ENCODE measurements at places on chromosomes 4 and X.

- no peak for DNase-seq
Observed at GRCh38 chrX:97310373-97310772, 426.7 kb downstream of the RPA4 start.

- no peak for DNase-seq
Observed at GRCh38 chr4:22653752-22654151, 39.0 kb upstream of the GBA3 start.

- DNase-seq, result no peak
Observed at GRCh38 chr4:78695910-78696309, 80.2 kb upstream of the BMP2K start.

DNA sequence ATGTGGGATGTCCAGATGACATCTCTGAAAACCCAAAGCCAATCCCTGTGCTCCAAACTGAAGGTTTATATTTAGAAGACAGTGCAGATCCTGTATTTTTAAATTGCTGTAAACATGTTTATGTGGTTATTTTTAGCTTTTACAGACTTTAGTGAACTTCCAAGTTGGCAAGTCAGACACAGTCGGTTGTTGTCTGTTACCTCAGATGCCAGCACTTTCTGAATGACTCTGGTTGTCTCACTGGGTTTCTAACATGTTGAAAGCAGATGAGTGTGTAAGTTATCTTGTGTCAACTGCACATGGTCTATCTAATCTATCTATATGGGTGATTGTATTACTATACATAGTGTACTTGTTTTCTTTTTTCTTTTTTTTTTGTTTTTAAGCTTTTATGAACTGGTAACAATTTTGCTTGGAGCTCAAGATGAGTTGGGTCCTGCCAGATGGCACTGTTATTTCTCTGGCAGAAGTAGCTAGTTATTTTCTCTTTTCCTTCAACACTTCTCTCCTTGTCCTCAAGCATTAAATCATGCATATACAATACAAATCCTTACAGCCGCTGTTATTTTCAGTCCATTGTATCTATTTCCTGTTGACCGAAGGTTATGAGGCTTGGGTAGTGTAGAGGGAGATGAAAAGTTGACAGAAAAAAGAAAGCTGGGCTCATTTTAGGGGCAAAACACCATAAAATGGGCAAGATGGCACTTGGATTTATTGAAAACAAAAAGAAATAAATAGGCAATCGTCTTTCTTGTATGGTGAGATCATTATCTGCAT, 66.3 kb downstream of the GAB1 start:
- no peak for DNase-seq

- DNase-seq, result no peak
Observed at GRCh38 chr4:86706923-86707597, 112.9 kb downstream of the PTPN13 start.

DNA sequence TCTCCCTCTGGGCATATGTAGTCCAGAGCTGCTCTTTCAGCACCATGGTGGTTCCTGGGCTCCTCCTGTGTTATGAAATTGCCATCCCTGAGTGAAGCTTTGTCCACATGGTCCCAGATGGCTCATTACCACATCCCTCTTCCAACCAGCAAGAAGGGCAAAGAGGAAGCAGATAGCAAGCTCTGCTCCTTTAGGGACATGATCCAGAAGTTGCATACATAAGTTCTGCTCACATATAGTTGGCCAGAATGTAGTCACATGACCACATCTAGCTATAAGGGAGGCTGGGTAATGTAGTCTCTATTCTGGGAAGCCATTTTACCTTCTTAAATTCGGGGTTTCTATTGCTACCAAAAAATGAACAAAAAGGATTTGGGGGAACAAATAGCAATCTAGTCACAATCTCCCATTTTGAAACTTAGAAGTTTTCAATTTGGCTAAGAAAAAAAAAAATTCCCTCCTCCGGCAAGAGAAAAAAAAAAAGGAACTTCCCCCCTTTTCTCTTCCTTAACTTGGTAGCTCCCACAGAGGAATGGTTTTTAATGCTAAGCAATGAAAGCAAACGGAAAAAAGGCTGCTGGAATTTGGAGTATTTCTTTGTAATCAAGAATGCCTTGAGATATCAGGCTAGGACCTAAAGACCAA, 88.2 kb upstream of the USP9X start:
- peak; percentile 23 for DNase-seq

DNA sequence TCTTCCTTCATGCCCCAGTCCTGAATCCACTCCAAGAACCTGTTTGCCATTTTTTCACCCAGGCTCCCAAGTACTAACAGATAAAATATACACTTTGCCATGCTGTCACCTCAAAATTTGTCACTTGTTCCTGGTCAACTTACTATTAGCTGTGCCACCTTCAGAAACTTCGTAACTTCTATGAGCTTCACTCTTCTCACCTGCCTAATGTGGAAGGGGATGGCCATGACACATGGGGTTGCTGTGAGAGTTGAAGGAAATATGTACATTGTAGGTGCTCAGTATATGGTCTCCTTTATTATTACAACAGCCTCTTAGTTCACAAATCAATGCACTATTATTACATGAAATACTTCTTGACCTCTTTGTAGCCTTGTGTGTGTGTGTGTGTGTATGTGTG, 10.4 kb downstream of the TMSB4X start:
- no peak for DNase-seq

GRCh38 chrX:104430742-104431119, 135.3 kb upstream of the IL1RAPL2 start:
- DNase-seq, result no peak

GRCh38 chrX:1592470-1593142, 1.2 kb downstream of the AKAP17A start:
- DNase-seq, result peak; percentile 38

- DNase-seq, result peak; percentile 2
Observed at GRCh38 chrX:25206778-25207177, 191.0 kb upstream of the ARX start.

DNA sequence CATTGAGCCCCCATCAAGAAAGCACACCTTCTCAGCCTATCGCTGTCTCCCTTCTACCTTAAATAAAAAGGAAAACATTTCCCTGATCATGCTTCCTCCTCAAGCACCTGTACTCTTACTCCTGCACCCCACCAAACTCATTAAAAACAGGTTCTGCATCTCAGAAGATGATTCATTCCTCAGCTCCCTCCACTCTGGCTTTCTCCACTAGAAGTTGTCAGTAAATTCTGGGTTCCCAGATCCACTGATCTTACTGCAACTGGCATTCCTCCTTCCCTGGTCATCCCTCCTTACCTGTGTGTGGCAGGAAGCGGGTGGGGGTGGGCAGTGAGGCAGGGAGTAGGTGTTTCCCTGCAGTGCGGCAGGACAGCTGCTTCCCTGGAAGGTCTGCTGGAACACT, 108.8 kb downstream of the GPR143 start:
- DNase-seq, result no peak

DNA sequence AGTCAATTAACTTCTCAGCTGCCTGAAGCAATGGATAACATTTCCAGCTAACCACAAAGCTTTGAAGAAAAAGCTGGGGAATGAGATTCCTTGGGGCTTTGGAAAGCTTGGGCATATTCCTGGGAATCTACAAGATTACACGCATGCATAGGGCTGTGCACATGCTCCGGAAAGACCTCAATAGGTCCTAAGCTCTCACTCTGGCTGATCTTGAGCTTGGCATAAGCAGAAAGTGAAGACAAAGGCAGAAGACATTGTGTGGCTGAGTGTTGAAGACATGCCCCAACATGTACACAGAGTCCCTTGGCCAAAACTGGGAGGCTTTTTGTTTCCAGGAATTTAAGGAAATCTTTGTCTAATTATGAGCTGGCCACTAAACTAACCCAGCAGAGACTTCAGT, 31.2 kb downstream of the ATG4A start:
- DNase-seq, result no peak

GRCh38 chr4:150218447-150218846, 140.2 kb downstream of the DCLK2 start:
- DNase-seq, result no peak

GRCh38 chr4:56466910-56467283, 520 bp upstream of the SRP72 start:
- DNase-seq, result peak; percentile 14

GRCh38 chr4:184355111-184355604, 119.2 kb downstream of the IRF2 start:
- DNase-seq, result peak; percentile 100

- DNase-seq, result no peak
Observed at GRCh38 chrX:4240541-4241194, 527.2 kb upstream of the PRKX start.

GRCh38 chr4:13940921-13941320, 313.4 kb upstream of the BOD1L1 start:
- no peak for DNase-seq

DNA sequence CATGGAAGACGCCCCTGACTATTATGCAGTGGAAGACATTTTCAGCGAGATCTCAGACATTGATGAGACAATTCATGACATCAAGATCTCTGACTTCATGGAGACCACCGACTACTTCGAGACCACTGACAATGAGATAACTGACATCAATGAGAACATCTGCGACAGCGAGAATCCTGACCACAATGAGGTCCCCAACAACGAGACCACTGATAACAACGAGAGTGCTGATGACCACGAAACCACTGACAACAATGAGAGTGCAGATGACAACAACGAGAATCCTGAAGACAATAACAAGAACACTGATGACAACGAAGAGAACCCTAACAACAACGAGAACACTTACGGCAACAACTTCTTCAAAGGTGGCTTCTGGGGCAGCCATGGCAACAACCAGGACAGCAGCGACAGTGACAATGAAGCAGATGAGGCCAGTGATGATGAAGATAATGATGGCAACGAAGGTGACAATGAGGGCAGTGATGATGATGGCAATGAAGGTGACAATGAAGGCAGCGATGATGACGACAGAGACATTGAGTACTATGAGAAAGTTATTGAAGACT, 3.6 kb downstream of the TSPYL2 start:
- DNase-seq, result no peak

GRCh38 chr4:91936311-91936710, 367.5 kb upstream of the GRID2 start:
- DNase-seq, result no peak

- DNase-seq, result no peak
Observed at GRCh38 chr4:100081491-100081890, 108.8 kb downstream of the DDIT4L start.

- DNase-seq, result no peak
Observed at GRCh38 chr4:142567199-142567598, 278.9 kb downstream of the INPP4B start.

- no peak for DNase-seq
Observed at GRCh38 chr4:147491086-147491485, 10.2 kb downstream of the EDNRA start.

DNA sequence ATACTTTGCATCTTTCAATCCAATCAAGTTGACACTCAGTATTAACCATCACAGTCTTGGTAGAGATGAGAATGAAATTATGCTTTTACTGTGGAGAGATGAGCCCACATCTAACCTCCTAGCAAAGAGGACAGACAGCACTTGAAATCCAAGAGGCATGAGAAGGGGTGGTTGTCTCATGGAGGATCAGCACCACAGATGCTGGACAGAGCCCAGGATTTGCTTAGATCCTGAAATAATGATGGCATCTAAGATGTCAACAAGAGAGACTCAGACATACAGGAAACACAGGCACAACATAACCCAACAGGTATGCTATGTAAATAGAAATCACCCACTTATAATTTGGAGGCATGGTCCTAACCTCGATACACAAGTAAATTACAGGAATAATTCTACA, 74.3 kb upstream of the VCX2 start:
- no peak for DNase-seq

- no peak for DNase-seq
Observed at GRCh38 chr4:48022192-48022799, 5.7 kb downstream of the NIPAL1 start.

- DNase-seq, result peak; percentile 13
Observed at GRCh38 chrX:72243472-72243871, 4.6 kb upstream of the ERCC6L start.

- peak; percentile 20 for DNase-seq
Observed at GRCh38 chr4:152850377-152850776, 70.6 kb downstream of the ARFIP1 start.

DNA sequence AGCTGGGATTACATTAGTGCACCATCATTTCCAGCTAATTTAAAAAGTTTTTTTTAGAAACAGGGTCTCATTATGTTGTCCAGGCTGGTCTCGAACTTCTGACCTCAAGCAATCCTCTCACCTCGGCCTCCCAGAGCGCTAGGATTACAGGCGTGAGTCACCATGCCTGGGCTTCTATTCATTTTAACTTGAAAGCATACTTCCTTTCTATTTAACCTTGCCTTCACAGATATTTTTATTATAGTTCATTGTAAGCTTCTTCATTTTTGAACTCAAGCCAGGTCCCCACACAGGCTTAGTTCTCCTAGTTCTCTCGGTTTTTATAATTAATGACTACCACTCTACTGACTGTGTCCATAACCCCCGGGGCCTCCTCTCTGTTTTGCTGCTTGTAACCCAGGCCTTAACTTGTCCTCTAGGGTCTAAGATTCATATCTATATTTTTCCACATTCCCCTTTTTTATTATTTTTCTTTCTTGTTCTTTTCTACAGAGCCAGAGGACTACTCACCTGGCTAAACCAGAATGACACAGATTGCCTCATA, 50.7 kb downstream of the SNX12 start:
- no peak for DNase-seq

DNA sequence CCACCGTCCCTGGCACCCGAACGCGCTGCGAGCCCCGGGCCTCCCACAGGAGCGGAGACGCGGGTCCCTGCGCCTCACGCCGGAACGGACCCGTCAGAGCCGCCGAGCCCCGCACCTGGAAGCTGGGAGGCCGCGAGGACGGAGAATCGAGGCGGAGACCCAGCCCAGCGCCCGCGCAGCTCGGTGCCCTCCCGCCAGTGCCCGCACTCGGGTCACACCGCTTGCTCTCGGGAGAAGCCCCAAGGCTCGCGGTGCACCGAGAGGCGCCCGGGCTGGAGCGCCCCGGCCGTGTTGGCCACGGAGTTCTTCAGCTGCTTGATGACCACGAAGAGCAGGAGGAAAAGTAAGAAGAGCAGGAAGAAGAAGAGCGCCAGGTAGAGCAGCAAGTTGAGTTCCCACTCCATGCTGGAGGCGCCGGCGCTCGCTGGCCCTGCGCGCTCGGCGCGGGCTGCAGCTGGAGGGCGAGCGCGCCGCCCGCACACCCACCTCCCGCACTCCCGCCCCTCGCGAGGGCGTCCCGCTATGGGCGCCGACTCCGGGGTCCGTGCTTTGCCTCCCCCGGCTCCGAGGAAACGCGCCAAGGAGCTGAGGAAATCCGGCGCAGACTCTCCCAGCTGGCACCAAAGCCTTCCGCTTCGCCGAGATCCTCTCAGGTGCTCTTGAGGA, at the start of gene SMIM43:
Gene SMIM43, minus strand, starts transcription at position 463 of the 666 bp plus-strand sequence. Its CDS starts 59 bp downstream, at position 404.
- DNase-seq, result peak; percentile 31

- DNase-seq, result no peak
Observed at GRCh38 chr4:8351931-8352367, 82.4 kb downstream of the HTRA3 start.

Data from kidney capillary endothelial cell (primary cell).